ENCODE measurements at places on chromosomes 1 and 21.

- no peak for DNase-seq
These were observed 81.2 kb downstream of the ADCY10 start for GRCh38 chr1:167832693-167833092.

DNA sequence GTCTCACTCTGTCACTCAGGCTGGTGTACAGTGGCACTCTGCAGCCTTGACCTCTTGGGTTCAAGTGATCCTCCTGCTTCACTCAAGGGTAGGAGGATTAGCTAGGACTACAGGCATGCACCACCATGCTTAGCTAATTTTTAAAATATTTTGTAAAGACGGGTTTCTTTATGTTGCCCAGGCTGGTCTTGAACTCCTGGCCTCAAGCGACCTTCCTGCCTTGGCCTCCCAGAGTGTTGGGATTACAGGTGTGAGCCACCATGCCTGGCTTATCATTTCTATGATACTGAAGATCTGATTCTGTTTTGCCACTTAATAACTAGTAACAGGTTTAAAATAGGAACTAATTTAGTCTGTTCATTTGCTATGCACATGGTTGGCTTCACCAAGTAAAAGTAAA, 33.6 kb downstream of the GNAI3 start:
- no peak for DNase-seq

GRCh38 chr1:179793281-179793680, 50.2 kb downstream of the FAM163A start:
- DNase-seq: no peak

DNA sequence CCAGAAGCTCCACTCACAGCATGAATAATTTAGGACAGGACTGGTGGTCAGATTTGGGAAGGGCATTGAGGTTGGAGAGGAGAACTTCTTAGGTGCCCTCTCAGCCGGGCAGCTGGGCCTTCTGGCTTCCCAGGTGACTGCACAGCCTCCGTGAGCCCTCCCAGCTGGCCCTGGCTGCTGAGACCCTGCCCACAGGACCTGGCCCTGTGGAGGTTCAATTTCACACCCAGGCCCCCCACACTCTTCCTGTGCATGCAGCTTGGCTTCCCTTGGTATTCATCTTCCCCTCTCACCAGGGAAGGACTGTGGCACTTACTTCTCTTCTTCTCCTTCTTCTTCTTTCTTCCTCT, 50.6 kb downstream of the NDUFS5 start:
- DNase-seq: no peak

- no peak for DNase-seq
These were observed 37.9 kb downstream of the CDK18 start for GRCh38 chr1:205542367-205542766.

DNA sequence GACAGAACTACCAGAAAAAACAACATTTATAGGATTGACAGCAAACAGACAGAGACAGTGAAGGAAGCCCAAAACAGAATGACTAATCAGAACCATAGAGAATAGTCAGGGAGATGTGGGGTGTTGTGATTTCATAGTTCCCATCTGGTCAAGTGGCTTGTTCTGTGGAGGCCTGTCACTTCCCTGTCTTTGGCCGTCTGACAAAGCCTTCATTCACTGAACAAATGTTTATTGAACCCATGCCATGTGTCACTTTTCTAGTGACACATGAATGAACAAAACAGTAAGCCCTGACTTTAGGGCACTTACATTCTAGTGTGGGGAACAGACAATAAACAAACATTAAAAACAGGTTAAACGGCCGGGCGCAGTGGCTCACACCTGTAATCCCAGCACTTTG, 3.2 kb upstream of the SRRM1 start:
- no peak for DNase-seq

GRCh38 chr1:36070349-36070748, 13.5 kb upstream of the TEKT2 start:
- DNase-seq: no peak

- no peak for DNase-seq
These were observed 14.1 kb downstream of the DNASE2B start for GRCh38 chr1:84412316-84412942.

- no peak for DNase-seq
These were observed 18.4 kb upstream of the RPL11 start for GRCh38 chr1:23673086-23673813.

DNA sequence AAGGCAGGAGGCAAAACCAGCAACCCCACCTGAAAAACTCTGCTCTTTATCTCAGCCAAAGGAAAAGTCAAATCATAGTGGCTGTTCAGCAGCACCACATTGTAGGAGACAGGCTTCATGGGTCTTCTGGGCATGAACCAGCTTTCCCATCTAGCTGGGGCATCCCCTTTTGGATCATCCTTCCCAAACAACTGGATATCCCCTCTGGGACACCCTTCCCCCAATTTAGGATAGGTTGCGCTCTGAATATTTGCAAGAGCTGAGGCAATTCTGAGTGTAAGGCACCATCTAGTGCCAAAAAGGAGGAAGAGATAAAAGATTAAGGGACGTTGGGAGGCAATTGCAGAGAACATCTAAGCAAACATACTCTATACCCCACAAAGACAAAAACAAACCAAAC, 295.8 kb downstream of the MATN1 start:
- DNase-seq: no peak

DNA sequence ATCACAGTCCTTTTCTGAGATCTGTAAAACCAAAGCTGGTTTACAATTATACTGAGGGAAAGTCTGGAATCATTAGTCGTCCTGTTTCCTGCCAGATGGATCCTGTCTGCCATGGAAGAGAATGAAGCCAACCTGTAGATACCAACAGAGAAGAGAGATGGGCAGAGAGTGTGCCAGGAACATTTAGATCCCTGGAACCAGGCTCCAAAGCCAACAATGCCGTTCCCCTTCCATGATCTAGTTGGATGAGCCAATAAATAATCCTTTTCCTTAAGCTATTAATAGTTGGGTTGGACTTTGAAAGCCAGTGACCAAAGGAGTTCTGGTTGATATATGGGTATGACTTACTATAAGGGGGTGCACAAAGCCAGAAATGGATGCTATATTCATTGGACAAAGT, 15.0 kb downstream of the CAPN8 start:
- DNase-seq: no peak
